ENCODE measurements at places on chromosomes 2 and 18. TPM values are rescaled to one million over a fixed set of nuclear protein-coding genes. Genes with fewer than 3 reads are reported as not detected.

DNA sequence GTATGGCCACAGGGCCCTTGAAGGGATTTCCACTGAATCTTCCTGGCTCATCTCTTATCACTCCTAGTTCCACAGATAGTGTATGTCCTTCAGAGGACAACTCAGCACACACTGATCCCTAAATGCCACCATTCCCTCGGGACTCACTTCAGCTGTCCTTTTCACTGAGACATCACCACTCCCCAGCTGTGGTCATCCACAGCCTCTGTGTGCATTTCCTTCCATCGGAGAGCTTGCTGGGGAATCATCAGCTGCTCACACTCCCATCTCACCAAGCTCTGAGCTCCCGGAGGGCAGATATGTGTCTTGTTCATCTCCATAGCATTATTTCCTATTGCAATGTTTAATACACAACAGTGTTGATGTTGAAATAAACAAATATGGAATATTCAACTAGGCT is 759.5 kb downstream of the RNF144A start:
- no peak for DNase-seq

DNA sequence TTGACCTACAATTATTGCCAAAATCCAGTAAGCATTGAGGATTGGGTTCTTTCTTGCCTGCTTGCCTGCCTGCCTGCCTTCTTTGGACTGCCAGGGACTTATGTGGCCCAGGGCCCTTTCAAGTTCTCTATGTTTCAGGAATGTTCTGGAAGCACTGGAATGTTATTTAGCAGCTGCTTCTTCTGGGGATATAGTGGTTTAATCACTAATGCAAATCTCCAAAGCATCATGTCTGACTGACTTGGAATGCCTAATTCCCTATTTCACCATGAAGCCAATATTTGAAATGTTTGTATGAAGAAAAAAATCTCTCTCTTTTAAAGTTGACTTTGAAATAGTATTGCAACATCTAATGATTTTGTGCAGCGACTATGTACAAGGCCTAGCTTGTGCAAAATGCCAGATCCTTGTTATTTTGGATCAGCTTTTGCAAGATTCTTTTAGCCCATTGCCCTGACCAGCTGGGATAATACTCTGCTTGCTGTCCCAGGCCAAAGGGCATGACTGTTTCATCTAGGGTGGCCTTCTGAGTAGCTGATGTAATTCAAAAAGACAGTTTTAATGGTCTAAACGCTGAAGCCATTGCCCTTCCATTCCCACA is 204.6 kb downstream of the RND3 start:
- no peak for DNase-seq

Gene C2orf15
- 1.9 TPM for total RNA-seq

GRCh38 chr2:230203110-230203676 is 16.6 kb downstream of the SP110 start:
- DNase-seq, result no peak

Gene SDC1
- 32.0 TPM for total RNA-seq

Gene BCL2
- 2.5 TPM for total RNA-seq

- DNase-seq, result no peak
Observed at GRCh38 chr2:64737547-64737946, 83.8 kb upstream of the SERTAD2 start.

GRCh38 chr2:236781933-236782816 is 212.6 kb downstream of the ACKR3 start:
- no peak for DNase-seq

Gene GREB1L
- 12.2 TPM for total RNA-seq

Gene ASIC4
- 2.1 TPM for total RNA-seq

Gene G6PC2
- total RNA-seq, result not detected

Gene NCKAP5
- 0.30 TPM for total RNA-seq

Gene AP1S3
- total RNA-seq, result 185 TPM

- no peak for DNase-seq
Observed at GRCh38 chr2:174282441-174282840, 34.1 kb upstream of the OLA1 start.

- DNase-seq, result no peak
Observed at GRCh38 chr2:163370169-163370886, 365.5 kb downstream of the FIGN start.

GRCh38 chr2:64203858-64204632 is 59.8 kb upstream of the PELI1 start:
- DNase-seq, result no peak

Gene PDIA6
- 149 TPM for total RNA-seq

Gene RANBP2
- total RNA-seq, result 69.5 TPM

Gene IMP4
- total RNA-seq, result 121 TPM

GRCh38 chr2:166179201-166179600 is 51.4 kb upstream of the SCN1A start:
- no peak for DNase-seq

DNA sequence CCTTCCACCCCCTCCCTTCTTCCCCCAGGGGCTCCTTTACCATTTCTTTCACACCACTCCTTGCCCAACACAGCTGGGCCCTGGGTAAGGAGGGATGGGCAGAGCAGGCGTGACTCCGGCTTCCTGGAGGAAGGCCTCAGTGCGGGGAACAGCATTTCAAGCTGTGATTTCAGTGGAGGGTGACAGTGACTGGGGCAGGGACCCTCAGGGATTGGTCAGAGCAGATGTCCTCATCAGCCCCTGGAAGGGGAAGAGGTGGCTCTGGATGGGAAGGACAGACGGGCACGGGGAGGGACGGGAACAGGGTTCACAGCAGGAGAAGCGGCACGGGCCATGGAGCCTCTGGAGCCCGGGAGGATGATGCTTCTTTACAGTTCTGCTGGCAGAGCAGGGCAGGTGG is 130.8 kb upstream of the TWIST2 start:
- DNase-seq, result no peak

DNA sequence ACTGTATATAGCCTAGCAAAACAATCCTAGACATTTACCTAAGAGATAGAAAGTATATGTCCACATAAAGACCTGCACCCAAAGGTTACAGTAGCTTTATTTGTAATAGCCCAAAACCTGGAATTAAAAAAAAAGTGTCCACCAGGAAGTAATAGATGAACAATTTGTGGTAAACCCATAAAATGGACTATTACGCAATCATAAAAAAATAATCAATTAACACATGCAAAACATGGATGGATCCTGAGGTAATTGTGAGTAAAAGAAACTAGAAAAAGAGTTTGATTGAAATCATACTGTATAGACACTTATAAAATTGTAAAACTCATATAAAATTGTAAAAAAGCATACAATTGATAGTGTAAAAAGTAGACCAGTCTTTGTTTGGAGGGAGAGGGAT is 673.0 kb upstream of the ZNF804A start:
- DNase-seq, result no peak

Gene CD226
- total RNA-seq, result 1.2 TPM

Gene PARD6G
- total RNA-seq, result 12.8 TPM

Gene SPC25
- total RNA-seq, result 29.8 TPM

Measured in HCT116 (cell line).